ENCODE measurements at places on chromosomes 5 and 9.

GRCh38 chr9:134538856-134539566 lies 102.6 kb upstream of the COL5A1 start:
- DNase-seq = no peak

GRCh38 chr9:108844856-108845255 lies 10.9 kb downstream of the ACTL7B start:
- no peak for DNase-seq

DNA sequence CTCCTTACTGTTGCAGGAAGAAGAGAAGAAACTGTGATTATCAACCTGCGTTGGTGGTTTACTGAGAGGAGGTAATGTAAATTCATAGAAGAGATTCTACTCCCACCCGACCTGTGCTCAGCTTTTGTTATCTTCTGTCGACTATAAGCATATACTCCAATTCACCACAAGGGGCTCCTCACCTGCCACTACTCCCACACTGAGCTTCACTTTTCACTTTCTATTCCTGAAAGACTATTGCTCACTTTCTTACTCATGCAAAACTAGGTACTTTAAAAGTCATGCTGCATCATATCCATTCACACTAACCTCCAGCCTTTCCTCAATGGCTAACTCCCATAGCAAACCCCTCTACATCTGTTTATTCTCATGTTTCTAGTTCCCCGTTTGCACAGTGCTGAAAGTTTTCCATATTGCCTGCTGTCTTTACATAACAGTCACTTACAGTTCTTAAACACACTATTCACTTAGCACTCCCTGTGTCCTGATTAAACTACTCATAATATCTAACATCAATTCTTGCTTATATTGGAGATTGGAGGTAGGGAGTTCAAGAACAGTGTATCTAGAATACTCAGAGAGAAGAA lies 1062.6 kb downstream of the NR2F1-AS1 start:
- peak; percentile 81 for DNase-seq

- DNase-seq = no peak
These were observed 65.7 kb downstream of the C9orf152 start for GRCh38 chr9:110142253-110142652.

- DNase-seq = no peak
These were observed 4.4 kb downstream of the CCDC187 start for GRCh38 chr9:136299541-136299940.

DNA sequence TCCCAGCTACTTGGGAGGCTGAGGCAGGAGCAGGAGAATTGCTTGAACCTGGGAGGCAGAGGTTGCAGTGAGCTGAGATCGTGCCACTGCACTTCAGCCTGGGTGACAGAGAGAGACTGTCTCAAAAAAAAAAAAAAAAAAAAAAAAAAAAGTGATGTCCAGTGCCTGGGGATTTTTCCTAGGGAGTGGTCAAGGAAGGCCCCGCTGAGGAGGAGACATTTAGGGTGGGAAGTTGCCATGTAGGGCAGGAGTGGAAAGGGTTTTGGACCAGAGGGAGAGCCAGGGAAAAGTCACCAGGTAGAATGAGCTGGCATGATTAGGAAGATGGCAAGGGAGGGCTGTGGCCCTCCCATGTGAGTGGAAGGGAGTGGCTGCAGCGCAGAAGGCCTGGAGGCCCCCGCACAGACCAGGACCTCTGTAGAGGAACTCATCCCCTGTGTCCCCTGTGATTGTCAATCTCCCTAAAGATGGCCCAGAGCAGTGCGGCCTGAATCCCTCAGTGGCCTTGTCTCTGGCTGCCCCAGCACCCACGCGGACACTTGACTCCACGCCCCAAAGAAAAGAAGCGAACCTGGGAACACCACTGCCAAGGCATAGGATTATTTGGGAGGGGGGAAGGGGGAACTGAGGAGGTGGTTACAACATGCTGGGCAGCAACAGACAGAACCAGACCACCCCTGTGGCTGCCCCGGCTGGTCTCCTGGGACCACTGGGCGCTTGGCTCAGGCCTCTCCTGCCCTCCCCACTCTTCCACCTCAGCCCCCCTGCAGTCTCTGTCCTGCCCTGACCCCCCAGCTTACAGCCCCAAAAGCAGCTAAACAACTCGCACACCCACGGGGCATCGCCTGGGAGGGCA lies 2.6 kb upstream of the SQSTM1 start:
- no peak for DNase-seq

DNA sequence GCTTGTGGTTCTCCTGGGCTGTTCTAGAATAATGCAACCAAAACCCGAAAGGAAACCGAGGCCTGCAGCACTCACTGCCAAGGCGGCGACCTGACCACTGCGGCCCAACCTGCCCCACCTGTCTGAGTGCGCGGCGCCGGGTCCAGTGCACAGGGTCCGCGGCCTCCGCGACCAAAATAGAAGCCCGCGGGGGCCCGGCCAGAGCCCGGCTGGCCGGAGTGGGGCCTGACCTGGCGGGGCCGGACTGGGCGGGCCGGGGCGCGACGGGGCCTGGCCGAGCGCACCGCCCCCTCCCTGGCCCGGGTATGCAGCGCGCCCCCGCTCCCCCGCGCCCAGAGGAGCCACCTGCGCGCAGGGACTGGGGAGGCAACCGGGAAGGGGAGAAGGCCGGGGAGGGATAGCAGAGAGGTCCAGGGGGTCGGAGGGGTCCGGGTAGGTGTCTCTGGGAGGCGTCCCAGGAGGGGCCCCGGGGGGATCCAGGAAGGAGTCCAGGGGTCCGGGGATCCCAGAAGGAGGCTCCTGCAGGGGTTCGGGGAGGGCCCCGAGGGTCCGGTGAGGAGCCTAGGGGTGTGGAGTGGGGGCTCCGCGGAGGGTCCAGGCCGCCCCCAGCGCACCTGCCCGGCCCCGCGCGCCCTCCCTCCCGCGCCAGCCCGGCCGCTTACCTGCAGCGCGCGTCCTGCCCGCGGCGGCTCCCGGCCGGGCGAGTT lies 503 bp downstream of the SEMA4D start:
- no peak for DNase-seq

GRCh38 chr5:5146530-5147160 lies 6.5 kb downstream of the ADAMTS16 start:
- no peak for DNase-seq

DNA sequence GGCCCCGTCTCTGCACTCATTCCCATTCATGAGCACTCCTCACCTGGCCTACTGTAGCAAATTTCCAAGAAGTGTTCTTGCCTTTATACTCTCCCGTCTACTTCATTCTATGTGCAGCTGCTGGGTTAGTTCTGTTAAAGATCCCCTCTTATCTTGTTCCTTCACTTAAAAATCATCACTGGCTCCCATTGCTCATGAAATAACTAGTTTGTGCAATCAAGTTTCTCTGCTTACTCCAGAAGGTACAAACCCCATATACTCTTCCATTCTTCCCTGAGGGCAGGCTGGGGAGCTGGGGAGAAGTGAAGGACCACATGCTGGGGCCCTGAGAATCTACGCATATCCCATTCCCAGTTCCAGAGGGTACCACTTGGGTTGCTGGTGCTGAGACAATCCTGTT lies 84.4 kb upstream of the KLF9 start:
- DNase-seq = no peak

- peak; percentile 95 for DNase-seq
These were observed 44.9 kb upstream of the RAPGEF6 start for GRCh38 chr5:131679911-131680310.

- no peak for DNase-seq
These were observed 134.8 kb downstream of the BASP1 start for GRCh38 chr5:17352223-17352622.

DNA sequence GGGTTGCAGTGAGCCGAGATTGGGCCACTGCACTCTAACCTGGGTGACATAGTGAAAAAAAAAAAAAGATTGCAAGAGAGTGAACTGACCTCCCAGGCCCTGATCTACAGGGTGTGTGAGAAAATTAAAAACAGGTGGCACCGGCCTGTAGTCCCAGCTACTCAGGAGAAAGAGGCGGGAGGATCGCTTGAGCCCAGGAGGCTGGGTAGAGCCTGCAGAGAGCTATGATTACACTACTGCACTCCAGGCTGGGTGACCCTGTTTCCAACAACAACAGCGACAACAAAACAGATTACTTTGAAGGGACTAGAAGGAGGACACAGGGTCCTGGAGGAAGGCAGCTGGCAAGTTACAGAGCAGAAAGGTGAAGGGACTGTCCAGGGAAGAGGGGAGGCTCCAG lies 42.2 kb upstream of the FABP6 start:
- DNase-seq = no peak

GRCh38 chr9:126781186-126782052 lies 23.4 kb upstream of the ZBTB43 start:
- DNase-seq = peak; percentile 28

- DNase-seq = no peak
These were observed 480.5 kb downstream of the EBF1 start for GRCh38 chr5:158619083-158619788.

GRCh38 chr9:117825609-117826347 lies 121.6 kb downstream of the TLR4 start:
- no peak for DNase-seq

GRCh38 chr5:55582256-55582655 lies 47.5 kb upstream of the PLPP1 start:
- no peak for DNase-seq

GRCh38 chr9:129163753-129164152 lies 14.3 kb downstream of the IER5L start:
- no peak for DNase-seq

DNA sequence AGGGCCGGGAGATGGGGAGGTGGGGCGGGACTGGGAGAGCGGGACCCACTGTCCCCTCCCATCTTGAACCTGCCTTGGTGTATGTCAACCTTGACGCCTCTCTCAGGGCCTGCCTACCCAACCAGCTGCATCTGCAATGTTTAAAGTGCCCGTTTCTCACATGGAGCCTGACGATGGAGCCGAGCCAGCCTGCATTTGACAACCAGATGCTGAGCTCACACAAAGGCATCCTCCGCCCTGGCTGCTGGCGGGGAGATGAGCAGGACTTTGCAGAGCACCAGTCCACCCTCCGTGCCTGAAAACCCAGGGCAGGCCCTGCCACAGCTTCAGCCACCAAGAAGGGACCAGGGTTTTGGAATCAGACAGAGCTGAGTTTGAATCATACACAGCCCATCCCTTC lies 141.1 kb upstream of the SMIM23 start:
- DNase-seq = no peak

- no peak for DNase-seq
These were observed 25.0 kb upstream of the DMRT2 start for GRCh38 chr9:1025131-1025530.

DNA sequence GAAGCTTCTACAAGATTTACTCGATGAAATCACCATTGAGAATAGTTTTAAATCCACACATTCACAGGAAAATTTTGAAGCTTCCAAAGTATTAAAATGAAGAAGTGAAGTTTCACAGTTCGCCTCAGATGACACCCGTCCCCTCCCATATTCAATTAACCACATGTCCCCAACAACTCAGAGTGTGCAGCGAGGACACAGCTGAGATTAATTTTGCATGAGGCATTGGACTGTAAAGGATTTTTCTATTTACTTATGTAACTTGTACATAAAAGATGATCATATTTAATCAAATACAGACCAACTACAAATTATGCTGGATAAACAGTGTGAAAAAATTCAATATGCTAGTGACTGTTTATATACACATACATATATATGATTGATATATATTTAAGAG lies 84.7 kb upstream of the OLFM1 start:
- no peak for DNase-seq

DNA sequence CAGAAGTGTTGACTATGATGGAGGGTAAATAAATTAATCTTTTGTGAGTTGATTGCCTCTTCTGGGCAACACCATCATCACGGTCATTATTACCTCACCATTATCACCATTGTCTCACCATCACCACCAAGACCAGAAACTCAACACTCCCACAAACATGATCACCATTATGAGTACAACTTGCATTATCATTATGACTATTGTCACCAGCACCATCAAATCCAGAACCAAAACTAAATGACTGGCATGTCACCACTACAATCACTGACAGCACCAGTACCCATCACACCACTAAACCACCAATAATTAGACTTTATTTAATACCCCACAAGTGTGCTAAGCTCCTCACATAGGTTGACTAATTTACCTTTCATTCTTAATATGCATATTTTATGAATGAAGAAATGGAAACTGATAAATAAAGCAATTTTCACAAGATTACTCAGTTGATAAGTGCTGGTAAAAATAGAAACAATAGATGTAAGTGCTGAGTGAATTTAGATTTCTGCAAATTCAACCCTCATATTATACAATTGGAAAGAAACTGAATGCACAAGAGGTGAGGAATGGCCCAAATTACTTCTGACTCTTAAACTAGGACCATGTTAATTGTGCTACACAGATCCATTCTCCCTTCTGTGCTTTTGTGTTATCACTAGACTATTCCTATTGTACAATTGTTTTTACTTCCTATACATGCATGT lies 517.8 kb upstream of the PAPPA start:
- no peak for DNase-seq

GRCh38 chr5:142432961-142433360 lies 108.1 kb upstream of the SPRY4 start:
- DNase-seq = no peak

DNA sequence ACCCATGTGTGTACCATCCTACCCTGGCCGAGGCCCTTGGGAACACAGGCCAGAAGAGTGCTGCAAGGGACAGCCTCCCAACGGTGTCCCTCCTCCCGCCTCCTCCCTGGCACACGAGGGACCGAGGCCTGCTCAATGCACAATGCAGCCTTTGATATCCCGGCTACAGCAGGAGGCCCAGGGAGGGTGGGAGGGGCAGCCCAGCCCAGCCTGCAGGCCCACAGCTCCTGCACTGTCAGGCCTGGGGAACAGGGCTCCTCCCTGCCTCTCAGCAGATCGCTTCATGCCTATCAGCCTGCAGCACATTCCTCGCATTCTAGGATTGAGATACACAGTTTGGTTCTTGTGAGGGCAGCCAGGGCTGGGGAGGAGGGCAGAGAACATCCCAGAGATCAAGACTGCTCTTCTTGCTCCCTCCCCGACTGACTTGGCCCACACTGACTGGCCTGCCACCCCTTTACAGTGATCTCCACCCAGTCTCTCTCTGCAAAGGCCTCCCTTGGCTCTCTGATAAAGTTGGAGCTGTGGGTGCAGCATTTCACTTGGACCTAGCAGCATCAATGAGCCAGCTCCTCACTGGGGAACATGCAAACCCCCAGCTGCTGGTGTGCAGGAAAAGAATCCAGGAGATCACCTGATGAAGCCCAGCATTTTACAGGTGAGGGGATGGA lies at the start of gene SH3TC2:
TSS of gene SH3TC2 (minus strand) at position 46 of the 671 bp plus-strand sequence. CDS start at position 6, 40 bp downstream.
- peak; percentile 60 for DNase-seq

GRCh38 chr5:26024774-26025173 lies 1013.6 kb downstream of the CDH9 start:
- no peak for DNase-seq

GRCh38 chr9:42388846-42389245 lies 205.4 kb downstream of the SPATA31A6 start:
- no peak for DNase-seq

- no peak for DNase-seq
These were observed 40.3 kb downstream of the ADAM19 start for GRCh38 chr5:157535042-157535865.

GRCh38 chr5:89081360-89081759 lies 198.4 kb upstream of the MEF2C start:
- DNase-seq = no peak

- DNase-seq = no peak
These were observed 19.1 kb upstream of the NEK6 start for GRCh38 chr9:124238546-124239140.

- no peak for DNase-seq
These were observed 180.2 kb downstream of the FBXL17 start for GRCh38 chr5:108201721-108202120.
